Stimulated activated CD8-positive, alpha-beta memory T cell treated with anti-CD3 and anti-CD28 coated beads, Interleukin-2, amount 100 ng/mL, for 48 hours (primary cell): ENCODE measurements at places on chromosomes 12 and 14.
A peak's percentile ranks its signal among the peaks of the same experiment; 100 is the strongest.

DNA sequence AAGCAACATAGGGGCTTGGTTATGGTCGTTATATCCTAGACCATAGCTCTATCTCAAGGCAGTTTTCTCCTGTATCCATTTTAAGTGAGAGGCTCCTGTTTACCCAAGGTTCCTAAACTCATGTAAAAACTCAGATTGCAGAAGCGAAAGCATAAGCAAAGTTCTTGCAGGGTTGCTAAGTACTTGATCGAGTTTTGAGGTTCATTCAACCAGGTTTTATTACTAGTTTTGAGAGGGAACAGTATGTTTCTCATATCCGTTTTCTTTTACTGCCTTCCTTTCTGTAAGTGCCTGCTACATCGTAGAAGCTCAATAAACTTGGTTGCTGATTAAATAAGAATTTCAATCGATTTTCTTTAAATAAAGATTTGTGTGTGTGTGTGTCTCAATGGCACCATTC lies 5.1 kb downstream of the AKAP3 start:
- DNase-seq: no peak

DNA sequence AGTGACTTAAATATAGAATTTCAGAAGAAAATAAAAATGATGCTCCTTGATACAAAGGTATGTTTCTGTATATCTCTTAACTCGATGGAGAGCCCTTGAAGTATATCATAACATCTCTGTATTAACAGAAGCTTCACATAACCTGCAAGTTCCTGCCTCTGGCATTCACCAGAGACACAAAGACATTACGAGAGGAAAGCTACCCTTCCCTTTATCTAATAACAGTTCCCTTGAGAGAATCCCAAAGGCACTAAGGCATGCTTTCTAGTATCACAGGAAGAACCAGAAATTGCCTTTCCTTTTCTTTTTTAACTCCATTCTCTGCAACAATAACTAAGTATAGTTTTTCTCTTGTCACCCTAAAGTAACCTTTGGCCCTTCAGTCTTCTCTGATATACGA lies 164.5 kb downstream of the MGAT4C start:
- no peak for DNase-seq

GRCh38 chr12:29053567-29053966 lies 95.5 kb upstream of the FAR2 start:
- DNase-seq: no peak

DNA sequence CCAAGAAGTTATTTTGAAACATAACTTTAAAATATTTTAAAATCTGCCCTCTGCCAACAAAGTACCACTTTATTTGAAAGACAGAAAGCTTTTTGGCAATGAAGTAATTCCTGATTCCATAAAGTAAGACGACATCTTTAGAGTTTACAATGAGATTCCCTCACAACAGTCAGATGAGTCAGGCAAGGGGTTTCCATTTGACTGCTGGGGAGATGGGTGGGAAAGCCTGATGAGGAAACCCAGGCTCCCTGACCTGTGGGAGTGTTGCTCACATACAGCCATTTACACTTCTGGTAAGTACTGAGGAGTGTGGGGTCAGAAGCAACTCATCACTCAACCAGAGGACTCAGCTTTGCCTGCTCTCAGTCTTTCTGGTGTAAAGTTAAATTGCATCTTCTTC lies 10.2 kb downstream of the KITLG start:
- DNase-seq: no peak

DNA sequence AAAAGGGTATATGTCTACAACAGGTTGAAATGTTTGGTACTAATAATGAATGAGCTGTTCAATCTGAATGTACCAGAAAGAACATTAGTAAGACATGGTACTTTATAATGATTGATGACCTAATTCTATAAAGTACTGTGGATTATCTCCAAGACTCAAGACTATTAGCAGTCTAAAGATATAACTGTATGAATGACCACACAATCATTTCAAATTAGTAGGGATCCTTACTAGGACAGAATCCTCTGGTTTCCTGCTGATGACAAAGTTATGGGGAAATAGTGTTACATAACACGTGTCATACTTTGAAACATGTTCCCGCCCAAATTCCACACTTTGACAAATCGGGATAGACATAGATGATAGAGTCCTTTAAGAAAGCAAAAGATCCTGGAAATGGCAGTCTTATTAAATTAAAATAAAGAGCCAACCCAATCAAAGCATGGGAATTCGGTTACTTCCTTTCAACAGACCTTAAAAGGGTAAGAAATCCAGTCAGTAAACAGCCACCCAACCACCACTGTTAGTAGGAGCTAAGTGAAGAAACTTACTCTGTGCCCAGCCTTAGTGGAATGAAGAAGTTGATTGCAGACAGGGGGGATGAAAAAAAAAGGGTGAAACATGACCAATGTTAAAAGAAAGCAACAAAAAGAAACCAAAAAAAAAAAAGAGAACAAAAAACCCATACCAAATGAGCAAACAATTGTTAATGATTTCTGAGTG lies 2.8 kb downstream of the VPS29 start:
- no peak for DNase-seq

GRCh38 chr14:52369305-52369801 lies 55.2 kb downstream of the PTGER2 start:
- DNase-seq: no peak

GRCh38 chr12:120994589-120995337 lies 16.4 kb downstream of the HNF1A start:
- DNase-seq: no peak

- DNase-seq: peak; percentile 27
These were observed 115.8 kb downstream of the SLC25A47 start for GRCh38 chr14:100438678-100439592.

DNA sequence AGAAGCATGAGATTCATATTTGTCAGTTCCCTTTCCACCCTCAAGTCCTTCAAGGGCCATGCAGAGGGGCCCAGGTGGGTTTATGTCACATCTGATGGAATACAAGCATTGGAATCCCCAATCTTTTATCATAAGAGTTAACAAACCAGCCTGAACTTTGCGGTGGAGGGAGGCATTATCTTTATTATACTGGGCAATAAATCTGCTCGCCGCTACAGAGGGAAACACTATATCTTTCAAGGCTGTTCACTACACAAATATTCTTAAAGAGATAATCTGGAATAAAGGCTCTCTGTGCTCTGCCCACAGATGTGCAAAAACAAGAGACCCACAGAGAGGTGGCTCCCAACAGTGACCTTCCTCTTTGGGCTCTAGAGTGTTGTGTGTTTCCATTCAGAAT lies 153.6 kb upstream of the PLEKHA5 start:
- DNase-seq: no peak

DNA sequence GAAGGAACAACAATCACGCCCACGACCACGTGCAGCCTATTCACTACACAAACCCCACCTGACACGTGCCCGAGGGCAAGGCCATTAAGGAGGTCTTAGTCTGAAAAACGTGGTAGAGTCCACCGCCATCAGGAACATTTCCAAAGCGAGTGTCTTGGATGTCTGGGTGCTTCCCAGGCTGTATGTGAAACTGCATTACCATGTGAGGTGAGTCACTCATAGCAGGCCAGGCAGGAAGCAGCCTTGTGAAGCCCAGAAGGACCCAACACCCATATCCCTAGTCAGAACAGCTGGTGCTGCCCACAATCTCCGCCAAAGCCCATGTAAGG lies 3.3 kb upstream of the KRT79 start:
- no peak for DNase-seq

- no peak for DNase-seq
These were observed 119.6 kb downstream of the GCH1 start for GRCh38 chr14:54782751-54783659.

DNA sequence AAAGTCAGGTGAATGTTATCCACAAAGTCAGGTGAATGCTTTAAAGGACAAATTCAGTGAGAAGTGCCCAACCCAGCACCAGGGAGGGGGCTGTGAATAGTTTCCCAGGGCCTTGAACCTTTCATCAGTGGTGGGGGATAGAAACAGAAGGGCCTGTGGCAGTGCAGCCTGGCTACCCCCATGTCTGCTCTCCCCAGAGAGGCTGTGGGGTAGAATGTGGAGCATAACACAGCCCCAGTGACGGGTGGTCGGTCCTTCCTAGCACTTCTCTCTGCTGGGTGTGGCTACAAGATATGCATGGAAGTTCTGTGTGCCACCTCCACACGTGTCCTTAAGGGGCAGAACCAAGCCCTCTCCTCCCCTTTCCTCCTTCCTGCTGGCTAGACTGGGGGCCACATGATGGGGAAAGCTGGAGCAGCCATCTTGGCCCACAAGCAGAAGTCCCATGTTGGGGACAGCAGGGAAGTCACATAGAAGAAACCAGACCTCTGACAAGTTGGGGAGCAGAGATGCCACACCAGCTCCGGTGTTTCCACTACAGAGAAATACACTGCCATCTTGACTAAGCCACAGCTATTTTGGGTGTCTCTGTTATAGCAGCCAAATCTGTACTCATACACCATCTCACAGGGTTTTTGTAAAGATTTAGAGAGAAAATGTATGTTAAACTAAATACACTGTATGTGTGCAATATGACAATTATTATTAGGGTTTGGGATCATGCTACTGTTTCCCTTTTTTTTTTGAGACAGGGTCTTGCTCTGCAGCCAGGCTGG lies 17.0 kb downstream of the RITA1 start:
- no peak for DNase-seq

DNA sequence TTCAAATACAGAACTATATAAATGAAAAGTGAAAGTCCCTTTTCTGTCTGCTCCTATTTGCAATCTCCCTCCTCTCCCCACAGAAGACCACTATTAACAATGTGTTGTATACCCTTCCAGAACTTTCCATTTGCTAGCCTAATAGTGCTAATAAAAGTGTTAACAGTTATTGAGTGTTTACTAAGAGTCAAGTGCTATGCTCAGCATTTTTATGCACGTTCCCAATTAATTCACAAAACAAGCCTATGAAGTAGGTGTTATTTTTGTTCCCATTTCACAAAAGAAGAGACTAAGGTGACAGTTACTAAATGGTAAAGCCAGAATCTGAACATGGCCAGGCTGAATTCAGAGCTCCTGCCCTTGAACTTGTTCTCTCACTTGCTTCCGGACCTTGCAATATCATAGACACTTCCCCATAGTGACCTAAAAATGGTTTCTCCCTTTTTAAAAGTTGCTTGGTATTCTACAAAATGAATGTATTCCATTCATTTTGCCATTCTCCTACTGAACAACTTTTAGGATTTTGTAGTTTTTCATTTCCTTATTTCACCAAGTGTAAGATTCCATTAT lies 1.6 kb upstream of the PRKAB1 start:
- DNase-seq: no peak

DNA sequence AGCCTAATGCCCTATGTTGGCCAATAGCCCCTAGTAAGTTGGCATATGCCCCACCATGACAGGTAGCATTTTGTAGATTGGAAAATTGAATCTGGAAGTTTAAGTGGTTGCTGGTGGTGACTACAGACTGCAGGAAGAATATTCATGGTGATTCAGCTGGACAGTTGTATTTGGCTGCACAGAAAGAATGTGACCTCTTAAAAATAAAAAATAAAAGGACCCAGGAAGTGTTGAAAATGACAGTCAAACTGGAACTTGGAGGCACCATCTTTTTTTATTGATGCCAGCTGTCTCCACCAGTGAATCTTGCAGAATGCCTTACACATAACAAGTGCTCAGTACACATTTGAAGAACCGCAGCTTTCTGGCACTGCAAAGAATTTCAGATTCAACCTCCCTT lies 73.9 kb downstream of the PRMT8 start:
- DNase-seq: no peak

DNA sequence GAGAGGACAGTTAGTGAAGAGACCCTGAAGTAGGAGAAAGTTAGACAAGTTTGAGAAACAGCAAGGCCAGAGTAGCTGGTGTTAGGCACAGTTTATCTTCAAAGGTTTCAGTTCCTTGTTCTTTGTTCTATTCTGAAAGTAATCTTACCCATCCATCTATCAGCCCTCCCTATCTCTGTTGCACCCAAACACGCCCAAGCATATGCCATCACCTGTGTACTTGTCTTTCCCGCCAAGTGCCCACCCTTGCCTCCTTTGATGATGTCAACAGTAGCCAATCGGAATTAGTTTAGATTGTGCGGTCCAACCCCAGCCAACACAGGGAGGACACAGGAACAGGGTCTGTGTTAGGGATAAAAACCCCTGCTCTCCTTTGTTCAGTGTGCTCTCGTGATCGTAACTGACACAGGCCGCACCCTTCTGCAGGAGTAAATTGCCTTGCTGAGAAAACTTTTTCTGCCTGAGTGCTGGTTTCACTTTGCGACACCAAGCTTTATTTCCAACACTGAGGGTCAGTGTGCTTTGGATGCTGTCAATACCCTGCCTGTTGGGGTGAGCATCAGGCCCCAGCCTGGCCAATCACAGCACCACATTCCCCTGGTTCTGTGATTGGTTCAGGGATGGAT lies 4.7 kb upstream of the TMEM229B start:
- DNase-seq: no peak

DNA sequence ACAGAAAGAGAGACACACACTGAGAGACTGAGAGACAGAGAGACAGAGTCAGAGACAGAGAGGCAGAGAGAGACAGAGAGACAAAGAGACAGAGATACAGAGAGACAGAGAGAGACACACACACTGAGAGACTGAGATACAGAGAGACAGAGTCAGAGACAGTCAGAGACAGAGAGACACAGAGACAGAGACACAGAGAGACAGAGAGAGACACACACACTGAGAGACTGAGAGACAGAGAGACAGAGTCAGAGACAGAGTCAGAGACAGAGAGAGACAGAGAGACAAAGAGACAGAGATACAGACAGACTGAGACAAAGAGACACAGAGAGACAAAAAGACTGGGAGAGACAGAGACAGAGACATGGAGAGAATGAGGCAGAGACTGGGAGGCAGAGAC lies 90.0 kb downstream of the GALNT9 start:
- DNase-seq: no peak

- DNase-seq: no peak
These were observed 33.3 kb downstream of the RAD52 start for GRCh38 chr12:916240-916639.
